AG20443 (cell line): ENCODE measurements at places on chromosomes 2 and 18.

DNA sequence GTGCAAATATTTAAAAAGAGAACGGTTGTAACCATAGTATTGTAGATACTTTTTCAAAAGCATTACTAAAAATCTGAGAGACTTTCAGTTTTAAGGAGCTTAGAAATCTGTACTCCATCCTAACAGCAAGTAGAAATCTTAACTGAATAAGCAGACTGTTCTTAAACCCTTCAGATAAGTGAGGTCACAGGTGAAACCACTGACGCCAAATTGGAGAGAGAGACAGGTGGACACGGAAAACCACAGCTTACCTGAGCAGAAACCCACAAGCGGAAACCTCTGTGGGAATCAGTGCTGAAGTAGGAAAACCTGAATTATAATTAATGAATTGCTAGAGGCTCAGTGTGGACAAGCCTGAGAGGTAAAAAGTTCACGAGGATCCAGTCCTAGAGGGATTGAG lies 959.4 kb upstream of the CELF4 start:
- DNase-seq = no peak

- no peak for DNase-seq
Observed at GRCh38 chr2:45001869-45002385, 7.3 kb downstream of the SIX2 start.

DNA sequence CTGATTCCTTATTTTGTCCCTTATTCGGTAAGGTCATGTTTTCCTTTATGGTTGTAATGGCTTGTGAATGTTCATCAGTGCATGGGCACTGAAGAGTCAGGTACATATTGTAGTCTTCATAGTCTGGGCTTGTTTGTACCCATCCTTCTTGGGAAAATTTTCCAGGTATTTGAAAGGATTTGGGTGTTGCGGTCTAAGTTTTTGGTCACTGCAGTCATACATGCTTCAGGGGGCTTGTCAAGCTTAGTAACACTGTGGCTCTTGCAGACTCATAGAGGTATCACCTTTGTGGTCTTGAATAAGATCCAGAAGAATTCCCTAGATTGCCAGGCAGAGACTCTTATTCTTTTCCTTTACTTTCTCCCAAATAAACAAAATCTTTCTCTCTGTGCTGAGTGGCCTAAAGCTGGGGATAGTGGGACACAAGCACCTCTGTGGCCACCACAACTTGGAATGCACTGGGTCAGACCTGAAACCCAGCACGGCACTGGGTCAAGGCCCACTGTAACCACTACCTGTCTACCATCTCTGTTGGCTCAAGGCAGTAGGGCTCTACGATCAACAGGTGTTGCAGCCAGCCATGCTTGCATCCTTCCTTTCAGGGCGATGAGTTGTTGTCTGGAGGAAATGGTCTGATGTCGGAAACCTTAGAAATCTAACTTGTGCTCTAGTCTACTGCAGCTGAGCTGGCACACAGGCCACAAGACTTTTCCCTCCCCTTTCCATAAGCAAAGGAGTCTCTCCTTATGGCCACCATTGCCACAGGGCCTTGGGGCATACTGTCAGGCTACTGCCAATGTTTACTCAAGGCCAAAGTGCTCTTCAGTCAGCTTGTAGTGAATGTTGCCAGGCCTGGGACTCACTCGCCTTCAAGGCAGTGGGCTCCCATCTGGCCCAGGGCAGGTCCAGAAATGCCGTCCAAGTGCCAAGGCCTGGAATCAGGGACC lies 21.5 kb downstream of the IL1RN start:
- no peak for DNase-seq

DNA sequence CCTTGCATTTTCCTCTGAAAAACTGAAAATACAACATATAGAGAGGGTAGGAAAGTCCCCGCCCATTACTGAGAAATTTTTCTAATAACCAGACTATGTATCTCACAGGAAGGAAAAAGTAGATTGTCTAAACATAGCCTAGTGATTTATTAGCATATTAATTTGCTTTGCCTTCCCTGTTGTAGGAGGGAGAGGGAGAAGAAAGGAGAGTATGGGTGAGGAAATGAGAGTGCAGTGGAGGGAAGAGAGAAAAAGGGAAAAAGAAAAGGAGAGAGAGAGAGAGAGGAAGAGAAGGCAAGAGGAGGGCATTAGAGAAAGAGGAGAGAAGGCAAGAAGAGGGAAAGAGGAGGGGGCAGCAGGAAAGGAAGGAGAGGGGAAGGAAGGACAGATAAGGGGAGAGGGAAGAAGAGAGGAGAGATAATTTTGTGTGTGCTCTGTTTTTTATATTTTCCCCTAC lies 3.6 kb upstream of the KYNU start:
- DNase-seq = no peak

GRCh38 chr2:223500709-223501108 lies 101.5 kb downstream of the SCG2 start:
- DNase-seq = no peak

- DNase-seq = no peak
Observed at GRCh38 chr2:236376566-236377244, 112.5 kb upstream of the ASB18 start.

GRCh38 chr2:26523750-26524149 lies 45.8 kb upstream of the OTOF start:
- DNase-seq = no peak

DNA sequence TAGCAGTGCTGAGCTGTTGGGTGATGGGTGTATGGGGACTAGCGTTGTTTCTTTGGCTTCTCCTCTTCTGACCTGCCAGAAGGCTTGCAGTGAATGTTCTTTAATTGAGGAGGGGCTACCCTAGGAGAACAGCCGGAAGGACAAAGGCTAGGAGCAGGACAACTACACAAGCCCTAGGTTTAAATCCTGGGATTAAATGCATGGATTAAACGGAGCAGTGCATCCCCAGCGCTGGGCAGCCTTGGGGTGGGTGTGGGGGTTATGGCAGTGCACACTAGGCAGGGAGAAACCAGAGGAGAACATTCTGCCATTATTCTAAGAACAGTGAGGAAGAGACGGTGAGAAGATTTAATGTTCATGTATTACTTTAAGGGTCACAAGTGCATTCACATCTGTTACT lies 86.4 kb upstream of the MCFD2 start:
- DNase-seq = no peak

DNA sequence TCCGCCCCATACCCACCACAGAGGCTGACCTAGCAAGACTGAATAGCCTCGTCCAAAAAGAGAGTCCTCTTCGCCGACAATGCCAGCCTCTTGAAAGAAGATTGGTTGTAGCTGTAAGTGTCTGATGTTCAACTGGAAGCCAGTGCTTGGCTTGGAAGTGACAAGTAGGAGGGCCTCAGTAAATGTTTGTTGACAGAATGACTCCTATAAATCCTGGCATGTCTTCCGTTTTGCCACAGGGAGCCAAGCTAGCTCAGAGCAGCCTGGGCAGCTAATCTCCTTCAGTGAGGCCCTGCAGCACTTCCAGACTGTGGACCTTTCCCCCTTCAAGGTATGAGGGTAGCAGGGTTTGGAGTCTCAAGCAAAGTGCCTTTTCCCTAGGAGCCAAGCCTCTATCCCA lies 14.9 kb downstream of the ELMOD3 start:
- no peak for DNase-seq

DNA sequence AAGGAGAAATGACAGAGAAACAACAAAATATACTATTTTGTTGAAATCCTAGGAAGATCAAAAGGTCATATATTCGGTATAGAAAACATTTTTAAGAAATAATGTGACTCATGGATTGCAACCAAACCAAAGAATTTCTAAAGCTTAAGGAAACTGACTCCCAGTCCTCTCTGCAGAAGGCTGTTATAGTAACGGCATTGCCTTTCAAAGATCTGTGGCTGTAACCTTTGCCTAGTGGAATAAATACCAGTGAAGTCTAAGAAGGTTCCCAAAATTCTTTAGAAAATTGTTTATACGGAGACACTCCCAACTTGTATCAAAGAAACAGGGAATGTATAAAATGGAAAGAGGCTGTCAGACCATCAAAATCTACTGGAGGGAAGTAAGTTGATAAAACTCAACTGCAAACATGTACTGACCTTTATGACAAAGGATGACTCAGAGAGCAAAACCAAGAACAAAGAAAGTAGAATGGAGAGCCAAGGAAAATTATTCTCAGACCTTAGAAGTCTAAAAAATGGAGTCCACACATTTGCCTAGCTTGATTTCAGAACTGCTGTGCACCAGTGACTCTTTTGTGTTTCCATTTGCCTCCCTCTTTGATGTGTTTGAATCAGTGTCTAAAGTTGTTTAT lies 48.6 kb upstream of the FSIP2 start:
- DNase-seq = no peak

GRCh38 chr2:83595121-83595690 lies 863.9 kb downstream of the SUCLG1 start:
- no peak for DNase-seq

DNA sequence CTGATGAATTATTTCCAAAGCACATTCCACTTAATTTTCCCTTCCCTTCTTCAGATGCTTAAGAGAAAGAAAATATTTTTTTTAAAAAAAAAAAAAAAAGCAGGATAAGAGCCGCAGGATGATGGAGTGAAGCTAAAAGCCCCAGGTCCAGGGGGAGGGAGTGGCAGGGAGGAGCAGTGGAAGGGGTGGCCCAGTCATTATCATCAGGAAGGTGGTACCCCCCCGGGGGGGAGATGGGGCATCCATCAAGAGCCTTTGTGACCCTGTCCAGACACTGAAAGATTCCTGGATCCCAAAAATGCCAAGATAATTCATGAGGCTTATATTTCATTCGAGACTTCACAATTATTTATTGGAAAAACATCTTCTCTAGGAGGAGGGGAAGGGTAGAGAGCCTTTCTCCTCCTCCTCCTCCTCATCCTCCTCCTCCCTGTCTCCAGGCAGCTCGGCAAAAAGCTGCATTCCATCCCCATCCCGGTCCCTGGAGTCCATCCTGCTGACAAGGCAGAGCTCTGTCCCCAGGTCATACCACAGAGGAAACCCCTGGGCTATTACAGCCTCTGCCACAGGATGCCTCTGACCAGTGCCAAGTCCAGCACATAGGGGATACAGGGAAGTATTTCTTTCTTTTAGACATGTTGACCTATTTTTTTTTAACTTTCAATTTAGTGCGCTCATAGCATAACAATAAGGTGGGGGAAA lies 125.3 kb downstream of the TWIST2 start:
- peak; percentile 70 for DNase-seq

GRCh38 chr2:29222381-29223179 lies 107.4 kb downstream of the CLIP4 start:
- no peak for DNase-seq

- no peak for DNase-seq
Observed at GRCh38 chr18:65919663-65920062, 168.9 kb downstream of the CDH7 start.

GRCh38 chr18:33560686-33561370 lies 17.2 kb upstream of the ASXL3 start:
- DNase-seq = no peak

- DNase-seq = no peak
Observed at GRCh38 chr2:109188496-109188890, 59.5 kb downstream of the SH3RF3 start.

DNA sequence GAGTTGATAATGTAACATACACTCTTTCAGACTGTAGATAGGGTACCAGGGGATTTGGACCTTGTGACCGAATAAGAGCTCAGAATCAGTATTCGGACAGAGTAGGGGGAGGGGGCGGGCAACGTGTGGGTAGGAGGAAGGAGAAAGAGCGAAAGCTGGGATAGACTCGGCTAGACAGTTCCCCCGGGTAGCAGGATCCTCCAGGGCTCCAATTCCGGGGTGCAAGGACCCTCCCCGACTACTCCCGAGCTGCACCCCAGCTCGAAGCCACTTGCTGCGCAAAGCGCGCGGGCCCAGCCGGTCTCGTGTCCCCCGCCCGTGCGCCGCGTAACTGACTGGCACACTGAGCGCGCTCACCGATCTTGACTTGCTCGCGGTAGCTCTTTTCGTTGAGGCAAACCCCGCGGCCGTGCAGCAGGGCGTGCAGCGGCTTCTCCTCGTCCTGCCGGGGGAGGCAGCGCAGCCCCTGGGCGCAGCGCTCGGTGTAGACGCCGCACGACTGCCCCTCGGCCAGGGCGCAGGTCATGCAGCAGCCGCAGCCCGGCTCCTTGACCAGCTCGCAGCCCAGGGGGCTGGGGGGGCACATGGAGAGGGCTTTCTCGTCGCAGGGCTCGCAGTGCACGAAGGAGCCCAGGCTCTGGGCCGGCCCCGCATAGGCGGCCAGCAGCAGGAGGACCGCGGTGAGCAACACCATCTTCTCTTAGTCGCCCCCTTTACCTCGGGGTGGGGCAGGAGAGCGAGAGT lies 1.1 kb downstream of the IGFBP5 start:
- peak; percentile 41 for DNase-seq

- DNase-seq = no peak
Observed at GRCh38 chr18:40553029-40553428, 1402.0 kb upstream of the PIK3C3 start.

DNA sequence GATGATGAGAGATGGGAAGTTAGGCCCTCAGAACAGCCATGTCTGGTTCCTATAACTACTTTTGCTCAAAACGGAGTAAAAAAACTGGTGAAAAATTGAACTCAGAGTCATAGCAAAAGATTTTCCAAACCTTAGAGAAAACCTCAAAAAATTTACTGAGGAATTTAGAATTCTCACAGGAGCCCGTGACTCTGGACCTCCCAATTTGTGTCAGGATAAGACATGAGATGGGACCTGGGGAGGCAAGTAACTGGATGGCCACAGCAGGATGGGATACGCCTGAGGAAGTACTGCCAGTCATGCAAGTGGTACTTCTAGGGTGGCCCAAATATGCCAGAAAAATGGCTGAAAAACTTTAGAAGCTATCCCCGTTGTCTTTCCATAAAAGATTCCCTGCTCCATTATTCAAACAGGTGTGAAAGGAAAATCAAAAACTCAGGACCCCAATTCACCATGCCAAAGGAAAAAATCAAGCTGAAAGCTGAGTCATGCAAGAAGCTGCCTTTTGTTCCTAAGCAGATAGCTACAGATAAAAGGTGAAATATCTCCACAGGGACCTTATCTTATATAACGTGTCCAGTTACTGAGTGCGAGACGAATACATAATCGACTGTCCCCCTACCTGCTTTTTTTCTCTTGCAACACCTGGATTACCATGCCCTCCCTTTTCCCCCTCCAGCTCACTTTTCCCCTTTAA lies 34.1 kb upstream of the LIPG start:
- no peak for DNase-seq

- no peak for DNase-seq
Observed at GRCh38 chr2:16978301-16978700, 312.7 kb upstream of the CYRIA start.

DNA sequence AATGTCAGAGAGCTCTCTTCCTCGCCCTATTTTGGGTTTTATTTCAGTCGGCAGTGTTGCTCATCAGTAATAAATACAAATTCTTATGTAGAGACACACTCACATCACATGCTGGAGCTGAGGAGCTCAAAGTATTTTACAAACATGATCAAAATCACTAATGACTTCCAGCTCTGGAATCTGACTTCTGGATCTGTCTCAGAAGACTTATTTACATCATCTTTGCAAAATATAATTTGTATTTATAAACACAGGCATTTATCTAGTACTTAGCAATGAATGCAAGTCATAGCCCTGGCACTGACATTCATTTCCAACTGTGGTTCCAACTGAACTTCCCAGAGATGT lies 327.1 kb downstream of the NCKAP5 start:
- DNase-seq = peak; percentile 54

GRCh38 chr2:164794016-164794415 lies 47.6 kb downstream of the COBLL1 start:
- no peak for DNase-seq
